Bronchial epithelial cell (primary cell): ENCODE measurements at places on chromosomes 7 and 10.

- no peak for DNase-seq
These were observed 134.8 kb upstream of the BMPER start for GRCh38 chr7:33770576-33770975.

DNA sequence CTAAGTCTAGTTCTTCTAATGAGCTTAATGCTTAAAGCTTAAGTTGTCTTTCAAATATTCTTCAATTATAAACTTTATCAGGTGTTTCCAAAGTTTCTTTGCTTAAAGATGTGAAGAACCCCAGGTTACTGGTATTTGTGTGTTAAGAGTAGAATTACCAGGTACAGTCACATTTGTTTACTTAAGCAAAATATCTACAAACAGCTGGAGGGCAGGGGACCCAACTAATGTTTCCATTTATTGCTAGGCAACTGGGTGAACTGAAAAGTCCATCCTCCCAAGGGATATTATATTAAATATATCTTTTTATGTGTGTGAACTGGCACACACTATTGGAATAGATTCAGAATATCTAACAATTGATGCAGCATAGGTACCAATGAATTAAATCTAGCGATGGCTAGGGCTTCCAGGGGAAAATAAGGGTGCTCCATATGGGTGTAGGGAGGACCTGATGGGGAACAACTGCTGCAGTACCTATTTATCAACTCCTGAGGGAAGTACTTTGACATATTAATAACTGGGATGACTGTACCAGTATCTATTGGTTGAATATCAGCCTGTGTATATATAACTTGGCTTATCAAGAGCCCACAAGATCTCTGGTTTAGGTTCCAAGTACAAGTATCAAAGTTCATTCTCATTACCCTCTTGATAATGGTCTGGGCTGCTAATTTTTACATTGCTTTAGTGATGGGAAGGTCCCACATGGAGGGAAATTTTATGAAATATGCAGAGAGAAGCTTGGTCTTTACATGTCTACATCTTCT, 10.3 kb upstream of the AGR3 start:
- DNase-seq, result peak; percentile 25

GRCh38 chr10:103842605-103843004, 12.8 kb downstream of the SH3PXD2A start:
- no peak for DNase-seq

DNA sequence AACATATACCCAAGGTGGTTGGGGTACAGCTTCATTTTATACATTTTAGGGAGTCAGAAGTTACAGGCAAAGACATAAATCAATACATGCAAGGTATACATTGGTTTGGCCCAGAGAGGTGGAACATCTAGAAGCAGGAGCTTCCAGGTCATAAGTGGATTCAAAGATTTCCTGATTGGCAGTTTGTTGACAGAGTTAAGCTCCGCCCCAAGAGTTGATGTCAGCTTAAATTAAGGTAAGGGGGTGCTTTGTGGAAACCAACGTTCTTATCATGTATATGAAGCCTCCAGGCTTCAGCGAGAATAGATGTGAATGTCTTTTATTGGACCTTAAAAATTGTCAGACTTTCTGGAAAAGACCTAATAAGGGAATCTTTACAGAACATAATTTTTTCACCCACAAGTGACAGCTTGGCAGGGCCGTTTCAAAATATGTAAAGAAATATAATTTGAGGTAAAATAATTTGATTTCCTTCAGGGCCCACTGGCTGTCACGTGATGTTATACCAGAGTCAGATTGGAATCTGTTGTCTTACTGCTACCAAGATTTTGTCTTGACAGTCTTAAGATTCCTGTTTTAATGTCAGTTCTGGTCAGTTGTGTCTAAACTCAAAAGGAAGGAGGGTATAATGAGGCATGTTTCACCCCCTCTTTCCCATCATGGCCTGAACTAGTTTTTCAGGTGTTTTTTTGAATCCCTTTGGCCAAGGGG, 6.3 kb upstream of the PANK1 start:
- DNase-seq, result no peak

DNA sequence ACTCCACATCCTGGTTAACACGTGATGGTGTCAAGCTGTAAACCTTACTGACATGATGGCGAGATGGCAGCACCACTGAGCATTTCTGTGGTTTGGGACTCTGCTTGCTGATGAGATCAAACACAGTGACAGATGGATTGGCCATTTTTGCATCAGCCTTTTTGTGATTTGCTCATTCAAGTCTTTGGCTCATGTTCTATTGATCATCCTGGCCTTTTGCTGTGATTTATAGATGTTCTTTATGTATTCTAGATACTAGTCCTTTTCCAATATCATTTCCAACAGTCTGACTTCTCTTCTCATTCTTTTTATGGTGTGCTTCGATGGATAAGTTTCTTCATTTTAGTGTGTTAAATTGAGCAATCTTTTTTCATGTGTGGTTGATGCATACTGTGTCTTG, 24.7 kb upstream of the DIP2C start:
- DNase-seq, result no peak

DNA sequence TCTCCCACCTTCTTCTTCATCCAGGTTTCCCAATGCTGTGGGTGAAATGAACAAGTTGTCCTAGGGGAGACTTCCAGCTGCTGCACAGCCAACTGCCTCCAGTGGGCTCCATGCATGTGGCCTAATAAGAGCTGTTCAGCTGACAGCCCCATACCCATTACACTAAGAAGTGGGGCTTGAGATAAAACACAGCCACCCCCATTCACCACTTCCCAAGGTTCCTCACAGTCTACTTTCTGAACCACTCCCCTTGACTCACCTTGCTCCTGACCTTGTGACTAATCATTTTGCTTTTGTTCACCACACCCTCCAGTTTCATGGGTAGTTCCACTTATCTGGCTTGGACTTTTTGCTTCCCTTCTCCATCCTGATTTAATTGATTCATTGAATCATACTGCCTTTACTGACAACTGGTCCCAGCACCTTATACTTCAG, 119.3 kb downstream of the CABCOCO1 start:
- peak; percentile 94 for DNase-seq

- peak; percentile 46 for DNase-seq
These were observed 90.1 kb upstream of the NANOS1 start for GRCh38 chr10:118939211-118940007.

DNA sequence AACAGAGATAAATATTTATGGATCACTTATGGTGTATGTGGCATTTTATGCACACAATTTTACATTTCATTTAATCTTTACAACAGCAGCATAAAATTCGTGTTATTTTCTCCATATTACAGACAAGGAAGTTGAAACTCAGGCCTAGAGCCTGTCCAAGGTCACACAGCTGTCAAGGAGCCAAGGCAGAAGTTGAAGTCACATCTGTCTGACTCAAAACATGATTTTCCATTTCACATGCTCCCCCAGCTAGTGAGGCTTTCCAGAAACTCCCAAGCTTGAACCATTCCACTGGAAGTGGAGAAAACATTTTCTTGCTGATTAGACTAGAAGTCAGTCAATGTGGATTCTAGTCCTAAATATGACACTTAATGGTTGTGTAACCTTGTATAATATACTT, 110.5 kb downstream of the HECTD2 start:
- no peak for DNase-seq

DNA sequence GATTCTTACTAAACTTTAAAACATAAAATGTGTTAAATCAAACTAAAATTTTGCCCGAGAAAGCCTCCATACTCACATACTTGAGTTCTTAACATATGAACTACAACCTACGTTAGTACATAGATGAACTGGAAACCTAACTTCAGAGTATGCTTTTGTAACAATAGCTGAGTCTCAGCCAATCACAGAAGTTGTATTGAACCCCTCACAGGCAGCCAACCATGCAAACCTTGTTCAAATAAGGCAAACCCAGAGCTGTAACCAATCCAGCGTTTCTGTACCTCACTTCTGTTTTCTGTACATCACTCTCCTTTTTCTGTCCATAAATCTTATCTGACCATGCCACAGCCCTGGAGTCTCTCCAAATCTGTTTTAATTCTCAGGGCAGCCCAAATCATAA, 157.3 kb upstream of the COL1A2 start:
- no peak for DNase-seq

GRCh38 chr7:74299401-74299800, 10.2 kb downstream of the CLIP2 start:
- no peak for DNase-seq

GRCh38 chr7:79034730-79035129, 418.7 kb downstream of the MAGI2 start:
- no peak for DNase-seq

GRCh38 chr7:107692501-107692900, 31.9 kb downstream of the SLC26A4 start:
- DNase-seq, result no peak

DNA sequence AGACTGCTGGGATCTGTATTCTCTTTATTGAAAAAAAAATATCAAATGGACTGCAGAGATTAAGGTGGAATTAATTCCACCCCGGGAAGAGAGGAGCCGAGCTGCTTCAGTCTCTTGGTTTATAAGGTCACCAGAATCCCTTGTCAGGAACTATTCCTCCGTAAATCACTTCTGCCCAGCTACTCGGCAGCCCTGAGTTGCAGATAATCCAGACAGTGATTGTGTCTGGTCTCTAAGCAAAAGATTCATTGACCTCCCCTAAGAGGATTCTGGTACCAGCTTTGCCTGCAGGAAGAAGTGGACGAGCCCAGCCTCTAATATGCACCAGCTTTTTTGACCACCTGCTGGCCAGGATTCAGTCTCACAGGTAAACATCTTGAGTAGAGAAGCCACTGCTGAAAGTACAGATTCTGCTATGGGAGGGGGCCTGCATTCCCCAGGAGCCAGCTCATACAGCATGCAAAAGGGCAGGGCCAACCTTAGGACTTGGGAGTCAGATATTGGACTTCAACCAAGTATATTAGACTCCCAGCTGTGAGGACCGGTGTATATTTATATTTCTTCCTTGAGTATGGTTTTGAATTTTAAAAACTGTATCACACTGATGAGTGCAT, 27.1 kb upstream of the PLXNA4 start:
- DNase-seq, result no peak

DNA sequence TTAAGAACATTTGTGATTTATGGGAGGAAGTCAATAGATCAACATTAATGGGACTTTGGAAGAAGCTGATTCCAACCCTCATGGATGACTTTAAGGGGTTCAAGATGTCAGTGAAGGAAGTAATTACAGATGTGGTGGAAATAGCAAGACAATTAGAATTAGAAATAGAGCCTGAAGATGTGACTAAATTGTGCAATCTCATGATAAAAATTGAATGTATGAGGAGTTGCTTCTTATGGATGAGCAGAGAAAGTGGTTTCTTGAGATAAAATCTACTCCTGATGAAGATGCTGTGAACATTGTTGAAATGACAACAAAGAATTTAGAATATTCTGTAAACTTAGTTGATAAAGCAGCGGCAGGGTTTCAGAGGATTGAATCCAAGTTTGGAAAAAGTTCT, 70.9 kb upstream of the NEUROD6 start:
- DNase-seq, result no peak

DNA sequence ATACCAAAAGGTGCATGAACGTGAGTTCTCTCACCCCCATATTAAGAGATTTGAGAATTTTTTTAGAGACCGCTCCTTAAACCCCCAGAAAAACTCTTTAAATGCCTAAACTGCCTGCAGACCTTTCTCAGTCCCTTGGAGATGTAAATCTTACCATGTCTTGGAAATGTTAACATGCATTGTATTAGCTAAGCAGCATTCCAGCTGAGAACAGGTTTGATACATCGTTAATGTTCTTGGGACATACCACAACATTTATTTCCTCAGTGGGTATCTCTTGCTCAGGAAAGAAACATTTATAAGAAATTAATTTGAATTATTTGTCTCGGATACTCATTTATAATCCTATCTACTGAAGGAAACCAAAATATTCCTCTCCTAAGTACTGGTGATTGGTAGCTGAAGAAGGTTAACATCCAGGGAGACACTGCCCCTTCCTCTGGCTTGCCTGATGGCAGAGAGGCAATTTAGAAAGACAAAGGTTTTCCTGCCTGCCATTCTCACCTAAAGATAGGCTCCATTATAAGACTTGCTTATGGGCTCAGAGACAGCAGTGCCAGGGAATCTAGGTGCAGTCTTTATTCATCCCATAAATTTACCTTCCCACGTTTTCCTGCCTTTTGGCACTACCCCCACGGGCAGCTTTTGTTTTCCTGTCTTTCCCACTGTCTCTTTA, 141.2 kb downstream of the COBL start:
- no peak for DNase-seq

GRCh38 chr10:127415116-127415515, 134.0 kb upstream of the NPS start:
- no peak for DNase-seq

GRCh38 chr10:82692458-82692857, 817.5 kb downstream of the NRG3 start:
- DNase-seq, result no peak

- no peak for DNase-seq
These were observed 37.0 kb upstream of the CHST3 start for GRCh38 chr10:71927159-71927558.

DNA sequence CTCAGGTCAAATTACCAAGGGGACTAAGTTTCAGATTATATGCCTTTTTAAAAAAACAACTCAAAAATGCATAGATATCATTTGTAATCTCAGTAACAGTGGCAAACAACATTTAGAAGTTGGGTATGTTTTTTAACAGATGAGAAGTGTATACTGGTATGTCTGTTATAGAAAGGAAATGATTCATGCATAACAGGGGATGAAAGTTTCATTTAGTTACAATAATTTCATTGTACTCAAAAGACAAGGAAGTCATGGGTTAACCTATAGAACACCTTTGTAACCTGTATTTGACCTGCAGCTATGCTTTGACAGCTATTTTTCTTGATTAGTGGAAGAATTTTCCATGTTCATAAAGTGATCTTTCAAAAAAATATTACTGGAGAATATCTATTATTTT, 35.4 kb upstream of the FAM133B start:
- peak; percentile 76 for DNase-seq

DNA sequence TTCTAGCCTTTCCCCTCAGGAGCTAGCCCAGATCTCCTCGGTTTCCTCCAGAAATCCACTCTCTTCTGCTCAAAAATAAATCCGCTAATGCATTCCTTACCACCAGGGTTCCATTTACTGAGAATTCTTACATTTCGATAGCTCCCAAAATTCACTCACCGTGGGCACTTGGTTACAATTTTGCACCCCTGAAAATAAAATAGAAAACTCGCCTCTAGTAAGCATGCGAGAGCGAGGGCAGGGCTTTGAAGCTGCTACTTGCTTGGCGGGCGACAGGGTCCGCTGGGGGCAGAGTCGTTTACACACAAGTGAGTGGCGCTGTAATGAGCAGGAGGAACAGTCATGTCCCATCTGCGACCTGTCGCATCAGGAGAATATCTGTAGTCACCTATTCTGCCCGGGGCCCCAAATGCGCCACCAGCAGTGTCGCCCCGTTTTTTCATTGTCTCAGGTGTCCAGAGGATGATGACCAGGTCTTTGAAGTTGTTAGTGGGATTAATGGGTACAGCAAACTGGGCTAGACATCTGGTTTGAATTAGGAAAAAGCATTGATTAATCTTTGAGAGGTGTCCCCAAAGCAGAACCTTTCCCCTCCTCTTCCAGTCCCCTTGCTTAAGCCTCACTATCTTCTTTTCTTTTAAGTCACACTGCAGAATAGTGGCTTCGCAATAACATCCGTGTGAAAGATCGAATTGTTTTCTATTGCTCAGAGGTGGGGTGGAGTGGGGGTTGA, 1.2 kb upstream of the MEOX2 start:
- no peak for DNase-seq

- DNase-seq, result no peak
These were observed 3.7 kb upstream of the ABHD11 start for GRCh38 chr7:73742338-73742752.

- no peak for DNase-seq
These were observed 10.3 kb upstream of the ZC3HAV1L start for GRCh38 chr7:139046143-139046542.

GRCh38 chr10:30247704-30248103, 101.4 kb downstream of the MTPAP start:
- DNase-seq, result no peak

- no peak for DNase-seq
These were observed 50.3 kb upstream of the CABCOCO1 start for GRCh38 chr10:61612450-61612849.
